ENCODE measurements at places on chromosomes 11 and 22. TPM values are rescaled to one million over a fixed set of nuclear protein-coding genes. Genes with fewer than 3 reads are reported as not detected.

DNA sequence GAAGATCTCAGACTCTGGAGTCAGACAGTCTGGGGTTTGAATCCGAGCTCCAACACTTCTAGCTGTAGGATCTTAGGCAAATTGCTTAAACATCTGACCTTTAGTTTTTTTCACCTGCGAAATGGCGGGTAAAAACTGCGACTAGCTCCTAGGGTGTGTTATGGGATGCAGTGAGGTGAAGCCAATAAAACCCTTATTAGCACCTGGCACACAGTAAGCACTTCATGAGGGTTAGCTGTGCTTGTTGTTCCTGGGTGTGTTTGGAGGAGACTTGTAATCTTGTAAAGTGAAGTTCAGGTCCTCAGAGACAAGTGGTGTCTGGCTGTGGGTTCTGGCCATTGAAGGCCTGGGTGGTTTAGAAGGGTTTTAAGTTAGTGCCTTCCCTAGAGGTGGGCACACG is 68.9 kb downstream of the ZBTB16 start:
- DNase-seq: no peak
- peaks cover 72% of the 10 kb centered on the region for H3K4me1 ChIP-seq
- no peaks in the 10 kb centered on the region for H3K27me3 ChIP-seq
- no peak overlapping the region for H3K4me3 ChIP-seq
- H3K27ac ChIP-seq: no peak overlapping the region
- H3K36me3 ChIP-seq: peaks cover 33% of the 10 kb centered on the region

GRCh38 chr11:20964985-20965384 is 295.6 kb downstream of the NELL1 start:
- DNase-seq: no peak
- H3K27ac ChIP-seq: no peak overlapping the region
- no peak overlapping the region for H3K4me3 ChIP-seq
- H3K36me3 ChIP-seq: no peaks in the 10 kb centered on the region

DNA sequence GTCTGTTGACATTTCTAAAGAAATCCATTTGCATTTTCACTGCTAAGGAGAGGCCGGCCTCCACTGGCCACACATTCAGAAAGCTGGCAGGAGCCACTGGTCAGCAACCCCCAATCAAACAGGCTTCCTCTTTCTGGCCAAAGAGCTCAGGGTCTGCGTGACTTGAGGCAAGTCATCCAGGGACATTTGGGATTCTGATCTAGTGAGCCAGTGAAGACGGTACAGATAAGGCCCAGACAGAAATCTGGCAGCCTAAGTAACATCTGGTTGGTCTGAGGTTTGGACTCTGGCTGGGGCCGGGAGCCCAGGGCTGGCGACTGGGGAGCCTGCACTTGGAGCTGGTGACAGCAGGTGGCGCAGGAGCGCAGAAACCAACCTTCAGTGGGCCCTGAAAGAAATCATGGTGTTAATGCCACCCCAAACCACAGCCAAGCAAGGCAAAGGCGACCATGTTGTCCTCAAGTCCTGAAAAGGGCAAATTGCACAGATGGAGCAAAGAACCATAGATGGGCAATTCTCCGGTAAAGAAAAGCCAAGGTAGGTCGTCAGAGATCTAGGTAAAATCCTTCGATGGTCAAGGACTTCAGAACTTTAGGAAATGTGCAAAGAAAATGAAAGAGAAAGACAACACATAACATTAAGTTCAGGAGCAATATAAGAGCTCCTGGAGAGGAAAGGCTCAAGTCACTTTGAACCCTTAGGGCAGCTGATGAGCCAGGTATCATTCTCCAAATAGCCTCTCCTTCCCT is 99.4 kb upstream of the BLID start:
- no peaks in the 10 kb centered on the region for H3K27me3 ChIP-seq
- H3K27ac ChIP-seq: peak overlapping the region; percentile 42
- no peak overlapping the region for H3K4me3 ChIP-seq
- H3K36me3 ChIP-seq: no peaks in the 10 kb centered on the region
- DNase-seq: peak; percentile 84
- H3K4me1 ChIP-seq: peaks cover 5% of the 10 kb centered on the region

GRCh38 chr22:47196166-47196849 is 433.9 kb downstream of the TBC1D22A start:
- no peaks in the 10 kb centered on the region for H3K4me1 ChIP-seq
- H3K27me3 ChIP-seq: no peaks in the 10 kb centered on the region
- no peak overlapping the region for H3K27ac ChIP-seq
- peak; percentile 43 for DNase-seq

- H3K27me3 ChIP-seq: no peaks in the 10 kb centered on the region
- H3K36me3 ChIP-seq: no peaks in the 10 kb centered on the region
- DNase-seq: no peak
- H3K27ac ChIP-seq: no peak overlapping the region
- no peaks in the 10 kb centered on the region for H3K4me1 ChIP-seq
Measured at GRCh38 chr11:26070714-26071380, 261.1 kb upstream of the ANO3 start.

Gene RIMBP3B
- total RNA-seq: 0.09 TPM

DNA sequence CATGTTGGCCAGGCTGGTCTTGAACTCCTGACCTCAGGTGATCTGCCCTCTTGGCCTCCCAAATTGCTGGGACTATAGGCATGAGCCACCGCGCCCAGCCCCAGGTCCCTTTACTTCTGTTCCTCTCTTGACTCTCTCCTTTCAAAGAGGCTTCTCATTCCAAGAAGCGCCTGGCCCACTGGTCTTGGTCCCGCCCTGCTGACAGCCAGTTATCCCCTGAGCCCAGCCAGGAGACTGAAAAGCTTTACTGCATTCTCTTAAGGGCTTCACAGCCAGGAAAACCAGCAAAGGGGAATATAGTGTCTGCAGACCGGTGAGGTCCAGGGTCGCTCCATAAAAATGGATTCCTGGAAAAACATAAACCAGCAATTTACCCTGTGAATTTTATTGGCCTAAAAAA is 68.3 kb downstream of the NFAM1 start:
- H3K27me3 ChIP-seq: peaks cover 13% of the 10 kb centered on the region
- DNase-seq: no peak
- H3K4me3 ChIP-seq: no peak overlapping the region

DNA sequence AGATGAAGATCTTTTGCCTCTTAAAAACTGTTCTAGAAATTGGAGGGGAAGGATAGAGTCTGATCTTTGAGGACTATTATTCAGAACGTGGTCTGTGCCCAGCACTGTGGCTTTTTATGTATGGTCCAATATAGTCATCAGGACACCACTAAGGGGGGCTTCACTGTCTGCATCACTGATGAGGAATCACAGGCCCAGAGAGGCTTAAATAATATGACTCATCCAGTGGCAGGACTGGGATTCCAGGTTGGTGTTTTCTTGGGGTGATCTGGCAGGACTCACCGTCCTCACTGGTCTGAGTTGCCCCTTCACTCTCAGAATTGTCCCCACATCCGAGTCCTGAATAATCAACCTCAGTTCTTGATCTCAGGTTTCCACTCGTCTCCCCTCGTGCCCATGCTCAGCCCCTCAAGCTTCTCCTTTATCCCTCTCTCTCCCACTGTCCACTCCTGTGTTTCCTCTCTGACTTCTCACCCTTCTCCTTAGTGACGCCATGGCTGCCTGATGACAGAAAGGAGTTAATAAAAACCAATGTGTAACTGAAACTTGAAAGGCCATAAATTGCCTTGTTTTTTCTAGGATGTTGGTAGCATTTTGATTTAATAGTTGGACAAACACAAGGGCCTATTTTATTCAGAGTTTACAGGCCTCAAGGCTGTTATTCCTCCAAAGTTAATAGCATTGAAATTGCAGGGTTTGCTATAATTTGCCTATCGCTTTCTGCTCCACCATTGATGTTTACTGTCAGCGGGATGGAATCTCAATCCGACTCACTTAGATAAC is 95.7 kb upstream of the NNMT start:
- H3K27me3 ChIP-seq: no peaks in the 10 kb centered on the region
- no peak for DNase-seq
- H3K4me1 ChIP-seq: peaks cover 56% of the 10 kb centered on the region
- H3K4me3 ChIP-seq: no peak overlapping the region

GRCh38 chr22:17369439-17370025 is at the start of gene CECR2:
Gene CECR2 (plus strand): TSS chr22:17369460. CDS start chr22:17369784, 324 bp downstream.
- H3K4me3 ChIP-seq: peak within 1 kb of the TSS; percentile 61
- H3K4me1 ChIP-seq: peaks cover 3% of the 10 kb centered on the region
- H3K27me3 ChIP-seq: peaks cover 44% of the 10 kb centered on the region
- peak; percentile 82 for DNase-seq

DNA sequence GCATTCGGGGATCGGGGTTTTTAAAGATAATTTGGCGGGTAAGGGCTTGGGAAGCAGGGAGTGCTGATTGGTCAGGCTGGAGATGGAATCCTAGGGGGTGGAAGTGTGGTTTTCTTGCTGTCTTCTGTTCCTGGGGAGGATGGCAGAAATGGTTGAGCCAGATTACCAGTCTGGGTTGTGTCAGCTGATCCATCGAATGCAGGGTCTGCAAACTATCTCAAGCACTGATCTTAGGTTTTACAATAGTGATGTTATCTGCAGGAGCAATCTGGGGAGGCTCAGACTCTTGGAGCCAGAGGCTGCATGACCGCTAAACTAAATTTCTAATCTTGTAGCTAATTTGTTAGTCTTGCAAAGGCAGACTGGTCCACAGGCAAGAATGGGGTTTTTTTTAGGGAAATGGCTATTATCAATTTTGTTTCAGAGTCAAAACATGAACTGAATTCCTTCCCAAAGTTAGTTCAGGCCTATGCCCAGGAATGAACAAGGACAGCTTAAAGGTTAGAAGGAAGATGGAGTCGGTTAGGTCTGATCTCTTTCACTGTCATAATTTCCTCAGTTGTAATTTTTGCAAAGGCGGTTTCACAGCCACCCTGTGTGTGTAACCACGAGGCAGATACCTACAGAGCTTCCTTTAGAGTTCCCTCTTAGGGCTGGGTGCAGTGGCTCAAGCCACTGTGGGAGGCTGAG is 10.2 kb downstream of the SCGB1A1 start:
- H3K4me1 ChIP-seq: peaks cover 22% of the 10 kb centered on the region
- no peak overlapping the region for H3K27ac ChIP-seq
- no peaks in the 10 kb centered on the region for H3K27me3 ChIP-seq
- H3K36me3 ChIP-seq: no peaks in the 10 kb centered on the region
- H3K4me3 ChIP-seq: no peak overlapping the region
- DNase-seq: no peak

Gene ALDH3B1
- 95.9 TPM for total RNA-seq

DNA sequence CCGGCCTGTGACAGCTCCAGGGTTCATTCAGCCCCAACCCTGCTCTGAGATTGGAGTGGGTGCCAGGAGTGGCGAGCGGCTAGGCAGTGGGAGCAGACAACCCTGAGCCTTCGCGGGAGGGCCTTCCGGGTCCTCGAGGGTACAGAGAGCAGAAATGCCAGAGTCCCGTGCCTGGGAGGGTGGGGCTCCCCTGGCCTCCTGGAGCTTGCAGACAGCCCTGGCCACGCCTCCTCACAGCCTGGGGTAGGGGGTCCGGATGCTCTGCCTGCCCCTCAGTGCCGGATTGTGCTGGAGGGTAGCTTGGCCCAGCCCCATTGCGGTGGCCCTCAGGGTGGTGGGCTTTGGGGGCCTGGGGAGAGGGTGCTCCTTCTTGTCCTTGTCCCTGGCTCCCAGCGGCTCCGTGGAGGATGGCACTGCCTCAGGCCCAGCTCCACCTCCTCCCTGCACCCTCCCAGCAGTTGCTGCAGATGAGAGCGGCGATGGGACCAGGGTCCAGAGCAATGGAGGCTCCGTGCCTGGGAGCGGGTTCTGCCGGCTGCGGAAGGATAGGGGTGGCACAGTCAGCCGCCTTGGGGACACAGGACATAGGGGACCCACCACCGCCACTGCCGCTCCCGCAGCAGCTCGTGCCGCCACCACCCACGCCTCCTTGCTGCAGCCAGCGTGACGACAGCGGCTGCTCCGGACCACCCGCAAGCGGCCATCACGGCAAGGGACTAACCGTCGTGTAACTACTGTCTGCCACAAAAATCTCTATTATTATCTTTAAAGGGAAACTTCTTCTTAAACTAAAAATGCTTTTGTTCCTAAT is 34.9 kb upstream of the OR10G7 start:
- H3K36me3 ChIP-seq: no peaks in the 10 kb centered on the region
- H3K27me3 ChIP-seq: peaks cover 31% of the 10 kb centered on the region
- peaks cover 15% of the 10 kb centered on the region for H3K4me1 ChIP-seq
- DNase-seq: peak; percentile 70
- no peak overlapping the region for H3K27ac ChIP-seq
- peak overlapping the region; percentile 29 for H3K4me3 ChIP-seq

Gene GTSE1
- total RNA-seq: 0.43 TPM
